Stimulated activated CD8-positive, alpha-beta memory T cell treated with anti-CD3 and anti-CD28 coated beads, Interleukin-15, amount 100 ng/mL, for 1 hour (primary cell): ENCODE measurements at places on chromosomes 16 and 17.

GRCh38 chr17:79332011-79332554 is 257.5 kb downstream of the ENGASE start:
- DNase-seq: no peak

GRCh38 chr17:38750312-38751121 is 2.0 kb upstream of the PSMB3 start:
- DNase-seq: no peak

- no peak for DNase-seq
These were observed 1471.7 kb downstream of the CDH8 start for GRCh38 chr16:60564588-60564987.

DNA sequence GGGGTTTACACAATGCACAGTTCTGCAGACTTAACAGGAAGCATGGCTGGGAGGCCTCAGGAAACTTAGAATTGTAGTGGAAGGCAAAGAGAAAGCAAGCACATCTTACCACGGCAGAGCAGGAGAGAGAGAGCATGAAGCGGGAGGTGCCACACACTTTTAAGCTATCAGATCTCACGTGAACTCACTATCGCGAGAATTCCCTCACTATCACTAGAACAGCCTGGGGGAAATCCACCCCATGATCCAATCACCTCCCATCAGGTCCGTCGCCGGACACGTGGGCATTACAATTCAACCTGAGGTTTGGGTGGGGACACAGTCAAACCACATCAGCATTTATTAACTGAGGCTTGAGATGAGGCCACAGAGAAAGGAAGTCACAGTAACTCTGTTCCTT is 326.7 kb downstream of the C16orf95 start:
- DNase-seq: no peak

DNA sequence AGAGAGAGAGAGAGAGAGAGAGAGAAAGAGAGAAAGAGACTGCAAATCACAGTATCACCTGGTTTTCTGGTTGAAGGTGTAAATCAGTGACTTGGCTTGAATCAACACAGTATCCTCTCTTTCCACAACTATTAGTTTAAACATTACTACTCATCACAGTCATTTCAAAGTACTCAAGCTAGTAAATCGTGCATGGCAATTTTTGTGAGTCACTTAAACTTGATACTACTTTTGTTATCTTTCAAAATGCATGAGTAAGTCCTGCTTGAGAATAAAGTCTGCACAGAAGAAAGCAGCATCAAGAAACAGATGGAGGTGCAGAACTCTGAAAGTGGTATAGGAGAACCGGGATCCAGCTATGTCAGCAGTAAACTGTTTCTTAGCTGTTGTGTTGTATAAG is 535.4 kb downstream of the CDH8 start:
- no peak for DNase-seq

GRCh38 chr16:22188595-22189442 is 17.3 kb upstream of the EEF2K start:
- no peak for DNase-seq

- no peak for DNase-seq
These were observed 25.8 kb downstream of the ADCY9 start for GRCh38 chr16:4090351-4090851.

- no peak for DNase-seq
These were observed 450.3 kb downstream of the SHISA9 start for GRCh38 chr16:13351601-13352217.

GRCh38 chr16:85205747-85206471 is 93.6 kb upstream of the CIBAR2 start:
- DNase-seq: no peak

DNA sequence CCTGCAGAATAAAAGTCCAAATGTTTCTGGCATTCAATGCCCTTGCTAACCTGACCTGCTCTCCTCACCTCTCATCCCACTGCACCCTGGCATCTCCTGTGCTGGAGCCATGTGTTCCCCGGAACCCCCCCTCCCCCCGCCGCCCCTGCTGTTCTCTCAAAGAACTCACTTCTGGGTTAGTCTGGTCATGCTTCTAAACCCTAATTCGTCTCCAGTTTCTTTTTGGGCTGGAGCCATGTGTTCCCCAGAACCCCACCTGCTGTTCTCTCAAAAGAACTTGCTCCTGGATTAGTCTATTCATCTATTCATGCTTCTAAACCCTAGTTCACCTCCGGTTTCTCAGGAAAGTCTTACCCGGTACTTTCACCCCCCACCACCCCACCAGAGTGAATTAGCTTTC is 808 bp upstream of the ALOX15 start:
- no peak for DNase-seq
